ENCODE measurements at places on chromosomes 3 and 15.

- no peak for DNase-seq
Observed at GRCh38 chr3:14298442-14298841, 104.0 kb upstream of the SLC6A6 start.

GRCh38 chr15:95175914-95176658 lies 944.7 kb downstream of the MCTP2 start:
- no peak for DNase-seq

- no peak for DNase-seq
Observed at GRCh38 chr15:31175484-31175883, 74.0 kb upstream of the TRPM1 start.

DNA sequence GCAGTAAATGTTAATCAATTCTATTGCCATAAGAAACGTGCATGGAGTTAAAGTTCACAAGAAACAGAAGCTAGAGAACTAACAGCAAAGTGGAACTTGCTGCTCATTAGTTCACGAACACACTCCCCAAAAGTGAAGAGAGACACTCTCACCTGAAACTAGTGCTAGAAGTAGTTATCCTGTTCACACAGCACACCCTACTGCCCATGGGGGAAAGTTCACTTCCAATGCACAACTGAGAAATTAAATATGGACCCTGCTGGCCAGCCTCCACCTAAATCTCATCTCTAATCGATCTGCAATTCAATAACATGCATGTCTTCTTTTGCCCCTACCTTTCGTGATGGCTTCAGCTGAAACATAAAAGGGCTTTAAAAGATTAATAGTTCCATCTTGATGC lies 39.4 kb upstream of the FRMD4B start:
- DNase-seq, result peak; percentile 52

DNA sequence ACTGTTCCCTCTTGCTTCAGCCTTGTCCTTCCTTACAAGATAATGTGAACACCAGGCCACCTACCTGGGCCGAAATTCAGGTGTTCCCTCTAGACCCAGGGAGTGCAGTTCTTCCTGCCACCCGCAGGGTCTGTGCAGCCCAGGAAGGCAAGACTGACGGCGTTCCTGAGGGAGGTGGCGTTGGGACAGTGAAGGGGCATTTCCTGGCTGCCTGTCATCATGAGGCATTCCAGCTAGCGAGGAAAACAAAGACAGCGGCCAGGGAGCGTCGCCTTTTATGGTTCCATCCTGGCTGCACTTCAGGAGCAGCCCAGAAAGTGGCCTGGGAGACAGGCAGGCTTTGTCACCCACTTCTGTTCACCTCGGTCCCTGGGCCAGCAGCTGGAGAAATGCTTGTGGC lies 84.8 kb upstream of the WNT5A start:
- DNase-seq, result no peak

GRCh38 chr15:70348581-70349344 lies 251.0 kb upstream of the TLE3 start:
- DNase-seq, result no peak

- DNase-seq, result no peak
Observed at GRCh38 chr3:76310089-76310488, 524.7 kb upstream of the ZNF717 start.

- no peak for DNase-seq
Observed at GRCh38 chr3:49222002-49222401, 50.6 kb downstream of the KLHDC8B start.

DNA sequence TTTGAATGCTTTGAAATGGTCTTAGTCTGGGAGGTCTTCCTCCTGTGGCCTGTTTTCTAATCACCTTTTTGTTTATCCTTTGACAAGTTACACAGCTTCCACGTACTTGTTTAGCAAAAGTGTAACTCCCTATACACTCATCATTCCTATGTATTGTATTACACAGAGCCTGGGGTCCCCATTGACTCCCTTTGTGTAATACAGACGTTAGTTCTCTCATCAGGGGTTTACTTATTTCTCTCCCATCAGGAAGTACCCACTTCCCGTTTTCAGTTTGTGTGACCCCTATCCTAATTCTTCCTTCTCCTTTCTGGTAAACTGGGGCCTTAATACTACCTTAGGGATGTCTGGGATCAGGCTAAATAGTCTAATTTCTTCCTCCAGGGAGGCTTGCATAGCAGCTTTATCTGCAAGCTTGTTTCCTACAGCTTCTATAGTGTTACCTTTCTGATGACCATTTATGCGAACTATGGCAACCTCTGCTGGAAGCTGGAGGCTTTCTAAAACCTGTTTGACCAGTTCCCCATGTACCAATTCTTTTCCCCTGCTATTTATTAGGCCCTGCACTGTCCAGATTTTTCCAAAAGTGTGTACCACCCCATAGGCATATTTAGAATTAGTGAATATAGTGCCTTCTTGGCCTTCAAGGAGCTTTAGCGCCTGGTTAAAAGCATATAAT lies 22.4 kb downstream of the ARL8B start:
- no peak for DNase-seq

GRCh38 chr3:194852831-194853508 lies 167.3 kb downstream of the FAM43A start:
- DNase-seq, result no peak

GRCh38 chr3:128352326-128352725 lies 114.4 kb downstream of the DNAJB8 start:
- DNase-seq, result no peak

- DNase-seq, result no peak
Observed at GRCh38 chr15:68441045-68441743, 9.2 kb upstream of the ITGA11 start.

- DNase-seq, result no peak
Observed at GRCh38 chr3:40116478-40117177, 192.9 kb upstream of the EIF1B start.

- no peak for DNase-seq
Observed at GRCh38 chr3:178382449-178383061, 153.7 kb upstream of the KCNMB2 start.

GRCh38 chr3:72336821-72337479 lies 511.3 kb downstream of the SHQ1 start:
- DNase-seq, result peak; percentile 53

GRCh38 chr3:46146548-46146947 lies 61.6 kb downstream of the CCR1 start:
- DNase-seq, result no peak

GRCh38 chr3:75232216-75232615 lies 431.9 kb upstream of the FRG2C start:
- DNase-seq, result no peak

GRCh38 chr3:184604039-184604601 lies 42.5 kb downstream of the EPHB3 start:
- DNase-seq, result no peak

DNA sequence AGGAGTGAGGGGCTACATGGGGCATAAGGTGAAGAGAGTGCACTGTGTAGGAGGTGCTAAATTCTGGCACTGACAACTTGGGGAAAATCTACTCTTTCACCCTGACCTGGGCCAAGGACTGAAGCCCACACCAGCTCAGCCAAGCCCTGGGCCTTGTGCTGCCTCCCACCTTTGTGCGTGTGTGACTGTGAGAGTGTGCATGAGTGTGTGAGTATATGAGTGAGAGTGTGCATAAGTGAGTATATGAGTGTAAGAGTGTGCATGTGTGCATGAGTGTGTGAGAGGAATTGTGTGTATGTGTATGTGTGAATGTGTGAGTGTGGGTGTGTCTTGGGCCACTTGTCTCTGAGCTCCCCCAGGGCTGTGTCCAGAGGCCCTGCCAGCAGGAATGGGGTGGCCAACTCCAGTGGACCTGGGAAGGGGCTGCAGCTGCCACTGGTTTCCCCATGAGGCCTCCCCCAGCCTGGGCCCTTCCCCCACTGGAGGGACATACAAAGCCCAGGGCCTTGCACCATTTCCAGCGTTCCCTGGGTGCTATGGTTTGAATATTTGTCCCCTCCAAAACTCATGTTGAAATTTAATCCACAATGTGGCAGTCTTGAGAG lies 15.2 kb downstream of the C3orf22 start:
- no peak for DNase-seq

- DNase-seq, result no peak
Observed at GRCh38 chr3:38471260-38471857, 17.7 kb downstream of the ACVR2B start.

- DNase-seq, result no peak
Observed at GRCh38 chr15:65306551-65306950, 2.1 kb downstream of the RNU5B-1 start.

- DNase-seq, result no peak
Observed at GRCh38 chr3:156038869-156039268, 81.5 kb upstream of the KCNAB1 start.

DNA sequence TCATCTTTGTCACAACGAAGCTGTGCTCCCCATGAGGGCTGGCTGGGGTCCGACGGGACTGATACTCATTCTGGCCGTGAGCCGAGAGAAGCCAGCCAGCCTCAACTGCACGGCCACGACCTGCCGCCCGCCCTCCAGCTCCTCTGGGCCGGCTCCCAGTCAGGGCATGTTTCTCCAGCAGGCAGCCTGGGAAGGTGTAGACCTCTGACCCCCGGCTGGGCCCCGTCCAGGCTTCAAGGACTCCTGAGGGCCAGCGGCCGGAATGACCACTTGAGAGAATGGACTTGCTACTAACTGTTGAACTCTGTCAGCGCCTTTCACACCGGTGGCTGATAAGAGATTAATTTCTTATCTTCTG lies 18.1 kb upstream of the MUC4 start:
- no peak for DNase-seq

DNA sequence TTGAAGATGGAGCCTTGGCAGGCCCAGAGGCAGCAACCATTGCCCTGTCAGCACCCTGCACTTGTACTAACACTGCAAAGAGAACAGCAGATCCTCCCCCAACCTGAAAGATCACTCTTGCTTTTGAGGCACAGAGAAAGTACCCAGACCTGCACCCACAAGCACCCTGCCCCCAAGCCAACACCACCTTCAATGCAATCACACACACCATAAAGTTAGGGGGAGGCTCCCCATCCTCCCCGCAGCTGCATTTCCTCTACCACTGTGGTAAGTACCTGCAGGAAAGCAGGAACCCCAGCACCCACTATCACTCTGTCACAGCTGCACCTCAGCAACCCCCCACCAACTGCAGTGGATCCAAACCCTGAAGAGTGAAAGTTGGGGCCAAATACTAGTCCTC lies 12.0 kb downstream of the OR5K3 start:
- no peak for DNase-seq

- DNase-seq, result no peak
Observed at GRCh38 chr3:146884296-146884695, 279.1 kb upstream of the PLSCR5 start.

GRCh38 chr3:103403191-103403590 lies 968.4 kb downstream of the ZPLD1 start:
- no peak for DNase-seq

DNA sequence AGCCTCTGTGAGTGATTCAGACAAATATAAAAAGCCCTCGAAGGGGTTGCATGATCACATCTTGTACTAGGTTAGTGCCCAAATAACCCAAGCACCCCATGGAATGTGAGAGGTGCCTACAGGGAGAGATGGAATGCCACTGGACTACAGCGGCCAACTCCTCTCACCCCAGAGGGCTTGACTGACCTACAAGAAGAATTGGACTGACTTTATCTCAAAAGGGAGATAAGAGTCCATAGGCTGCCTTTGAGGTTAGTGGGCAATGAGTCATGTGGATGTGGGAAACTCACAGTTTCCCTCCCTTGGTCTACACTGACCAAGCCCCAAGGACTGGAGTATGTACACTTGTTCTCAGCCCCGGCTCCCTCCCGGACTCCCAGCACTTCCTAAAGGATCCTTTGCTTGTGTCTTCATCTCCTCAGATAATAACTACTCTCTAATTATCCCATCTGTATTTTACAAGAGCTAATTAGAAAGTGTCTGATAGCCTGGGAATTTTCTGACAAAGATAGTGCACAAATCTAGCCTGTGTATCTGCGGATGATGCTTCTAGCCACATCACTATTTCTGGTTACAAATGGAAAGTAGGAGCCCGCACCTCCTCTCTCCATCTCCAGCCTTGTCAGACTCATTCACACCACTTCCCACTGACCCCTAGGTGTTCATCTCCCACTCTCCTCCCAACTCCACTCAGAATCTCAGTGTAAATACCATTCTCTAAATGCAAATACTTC lies 547.8 kb upstream of the TBL1XR1 start:
- DNase-seq, result no peak

GRCh38 chr3:61297821-61298220 lies 46.6 kb upstream of the FHIT start:
- DNase-seq, result no peak

DNA sequence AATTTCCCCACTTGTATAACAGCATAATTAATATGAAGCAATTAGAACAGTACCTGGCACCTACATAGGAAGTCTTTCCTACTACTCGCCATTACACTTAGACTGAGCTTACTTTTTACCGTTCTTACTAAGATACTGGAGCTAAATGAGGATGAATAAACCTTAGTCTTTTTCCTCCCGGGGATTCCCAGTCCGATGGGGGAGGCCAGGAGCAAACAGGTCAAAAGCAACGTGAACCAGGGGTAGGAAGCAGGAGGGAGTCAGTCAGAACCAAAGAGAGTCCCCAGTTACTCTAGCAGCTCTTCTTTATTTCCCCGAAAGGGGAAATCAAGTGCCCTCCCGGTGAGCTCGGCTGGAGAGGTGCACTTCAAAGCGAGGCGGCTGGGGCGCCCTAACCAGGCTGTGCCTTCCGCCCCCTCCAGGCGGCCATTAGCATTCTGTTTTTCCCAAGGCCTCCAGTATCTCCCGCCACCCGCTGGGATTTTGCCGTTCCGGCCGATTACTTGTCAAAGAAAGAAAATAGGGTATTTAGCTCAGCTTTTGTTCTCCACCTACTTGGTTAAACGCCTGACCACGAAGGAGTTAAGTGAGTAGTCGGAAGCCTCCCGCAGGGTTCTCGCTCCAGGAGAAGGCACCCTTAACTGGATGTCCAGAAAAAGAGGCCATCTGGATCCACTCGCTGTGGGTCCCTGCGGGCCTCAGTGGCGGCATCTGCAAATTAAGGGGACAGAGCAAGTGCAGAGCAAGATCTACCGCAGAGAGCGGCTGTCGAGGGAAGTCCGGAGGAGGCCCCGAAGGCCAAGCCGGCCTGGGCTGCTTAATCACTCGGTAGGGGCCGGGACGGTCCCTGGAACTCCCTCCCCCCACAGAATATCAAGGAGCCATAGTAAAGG lies 6.3 kb upstream of the EOMES start:
- DNase-seq, result peak; percentile 56

- no peak for DNase-seq
Observed at GRCh38 chr3:197363553-197364409, 65.4 kb upstream of the DLG1 start.

- DNase-seq, result no peak
Observed at GRCh38 chr3:30241721-30242120, 364.7 kb upstream of the TGFBR2 start.

GRCh38 chr15:70222606-70223005 lies 124.9 kb upstream of the TLE3 start:
- DNase-seq, result no peak

- DNase-seq, result no peak
Observed at GRCh38 chr3:160398820-160399124, 253 bp downstream of the IFT80 start.

- DNase-seq, result no peak
Observed at GRCh38 chr3:143258692-143259091, 139.1 kb downstream of the CHST2 start.

GRCh38 chr3:53682807-53683206 lies 163.4 kb downstream of the CHDH start:
- no peak for DNase-seq

DNA sequence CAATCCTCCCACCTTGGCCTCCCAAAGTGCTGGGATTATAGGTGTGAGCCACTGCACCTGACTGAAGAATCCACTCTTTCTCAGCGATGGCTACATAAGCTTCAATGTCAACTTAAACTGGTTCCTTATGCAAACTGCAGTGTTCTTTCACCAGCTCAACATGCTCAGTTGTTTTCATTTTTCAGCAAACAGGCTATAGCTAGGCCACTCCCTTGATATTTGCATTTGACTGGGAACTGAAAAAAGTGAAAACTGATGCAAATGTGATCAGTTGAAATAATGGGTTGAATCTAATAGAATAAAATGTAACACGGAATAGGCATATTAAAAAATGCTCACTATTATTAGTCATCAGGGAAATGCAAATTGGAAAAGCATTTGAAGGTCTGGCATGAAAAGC lies 74.2 kb upstream of the GCNT3 start:
- DNase-seq, result no peak

Data from activated CD4-positive, alpha-beta T cell treated with anti-CD3 and anti-CD28 coated beads for 36 hours (primary cell).